Fibroblast of skin of right quadriceps (primary cell): ENCODE measurements at places on chromosomes 11 and 22.
A peak's percentile ranks its signal among the peaks of the same experiment; 100 is the strongest.

- DNase-seq, result no peak
Measured at GRCh38 chr22:47202819-47203553, 440.5 kb downstream of the TBC1D22A start.

- DNase-seq, result no peak
Measured at GRCh38 chr22:23705358-23705757, 14.5 kb downstream of the RGL4 start.

GRCh38 chr11:8905528-8906165, 5.3 kb upstream of the AKIP1 start:
- peak; percentile 82 for DNase-seq

DNA sequence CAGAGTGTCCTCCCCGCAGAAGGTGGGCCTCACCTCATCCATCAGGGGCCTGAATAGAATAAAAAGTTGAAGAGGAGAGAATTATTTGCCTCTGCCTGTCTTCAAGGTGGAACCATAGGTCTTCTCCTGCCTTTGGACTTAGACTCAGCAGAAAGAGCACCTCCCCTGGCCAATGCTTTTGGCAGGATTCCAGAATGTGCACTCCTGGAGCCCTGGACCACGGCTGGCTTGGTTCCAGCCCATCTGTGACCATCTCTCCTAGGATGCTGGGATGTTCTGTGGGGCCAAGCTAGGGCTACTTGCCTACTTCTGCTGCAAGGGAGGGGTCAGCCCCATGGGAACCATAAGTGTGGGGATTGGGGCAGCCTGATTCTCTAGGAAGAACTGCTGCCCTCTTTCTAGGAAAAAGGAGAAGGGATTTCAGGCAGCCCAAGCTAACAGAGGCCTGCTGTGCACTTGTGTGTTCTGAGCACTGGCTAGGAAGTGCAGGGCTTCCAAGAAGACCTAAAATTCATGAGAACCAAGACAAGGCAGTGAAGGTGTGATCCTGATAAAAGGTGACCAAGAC, 32.2 kb upstream of the SHANK2 start:
- DNase-seq, result no peak

- no peak for DNase-seq
Measured at GRCh38 chr11:34259087-34259486, 98.7 kb downstream of the ABTB2 start.

DNA sequence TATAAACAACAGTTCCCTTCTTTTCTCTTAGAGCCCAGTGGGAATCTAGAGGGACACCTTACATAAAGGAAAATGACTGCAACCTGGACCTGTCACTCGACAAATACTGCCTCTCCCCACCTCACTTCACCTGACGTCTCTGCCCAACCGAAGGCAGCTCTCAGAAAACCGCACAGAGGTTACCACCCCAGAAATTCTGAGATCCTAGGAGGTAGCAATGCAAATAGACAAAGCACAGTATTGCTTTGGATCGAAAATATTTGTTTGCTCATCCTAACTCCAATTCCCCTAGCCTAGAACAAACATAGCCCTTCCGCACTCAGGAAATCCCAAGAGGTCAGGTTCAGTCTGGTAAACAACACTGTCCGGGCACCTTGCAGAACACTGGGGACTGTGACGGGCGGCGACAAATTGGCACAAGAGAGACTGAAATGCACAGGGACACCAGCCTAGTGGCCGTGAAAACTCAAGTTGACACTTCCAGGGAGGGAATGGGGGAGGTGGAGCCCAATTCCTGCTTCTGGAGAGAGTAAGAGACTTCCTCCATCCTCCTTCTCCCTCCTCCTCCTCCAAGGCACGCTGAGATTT, 420 bp upstream of the TRIM44 start:
- DNase-seq, result no peak

DNA sequence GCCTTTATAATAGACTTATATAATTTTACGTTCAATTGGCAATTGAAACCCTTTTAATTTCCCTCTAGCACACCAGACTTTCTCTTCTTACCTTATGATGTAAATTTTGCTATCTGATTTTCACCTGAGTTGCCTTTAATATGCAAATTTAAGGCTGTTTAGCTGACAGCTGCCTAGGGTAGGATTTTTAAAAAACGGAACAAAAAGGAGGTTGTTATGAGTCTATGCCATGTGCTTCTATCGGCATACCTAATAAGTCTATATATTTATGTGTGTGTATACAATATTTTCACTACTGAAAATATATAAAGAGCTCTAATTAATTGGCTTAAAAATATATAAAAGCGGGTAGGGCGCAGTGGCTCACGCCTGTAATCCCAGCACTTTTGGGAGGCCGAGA, 11.8 kb upstream of the SELENOH start:
- DNase-seq, result no peak

- no peak for DNase-seq
Measured at GRCh38 chr22:46795140-46795539, 32.7 kb downstream of the TBC1D22A start.

DNA sequence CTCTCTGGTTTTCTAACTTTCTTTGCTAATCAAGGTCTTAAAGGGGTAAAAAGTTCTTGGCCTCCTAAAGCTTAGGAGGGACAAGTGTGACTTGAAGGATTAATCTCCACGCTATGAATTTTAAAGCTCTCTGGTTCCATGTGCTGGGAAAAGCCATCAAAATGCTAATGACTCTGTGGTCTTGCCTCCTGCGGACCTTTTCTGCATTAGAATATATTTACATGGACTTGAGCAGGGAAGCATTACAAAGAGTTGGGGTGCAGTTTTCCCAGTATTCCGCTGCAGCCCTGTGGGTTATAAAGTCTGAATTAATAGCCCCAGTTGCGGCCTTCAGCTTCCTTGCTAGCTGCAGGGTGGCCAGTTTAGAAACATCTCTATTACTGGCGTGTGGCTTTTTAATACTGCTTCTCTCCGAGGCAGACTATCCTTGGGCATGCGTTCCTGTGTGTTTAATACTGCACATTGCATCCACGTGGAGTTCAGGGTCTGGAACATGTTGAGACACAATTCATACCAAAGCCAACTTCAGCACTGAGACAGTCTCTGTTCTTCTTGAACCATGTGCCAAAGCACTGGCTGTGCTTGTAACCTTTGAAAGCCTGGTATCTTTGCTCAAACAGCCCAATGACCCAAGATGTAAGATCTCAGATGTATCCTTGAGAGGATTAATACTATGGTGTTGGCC, 27.3 kb downstream of the TSPAN18 start:
- DNase-seq, result peak; percentile 68

GRCh38 chr11:57426929-57427726, at the start of gene SLC43A3:
Gene SLC43A3, minus strand, starts transcription at chr11:57427121. Its CDS starts 949 bp downstream, at chr11:57426172.
- peak; percentile 93 for DNase-seq

DNA sequence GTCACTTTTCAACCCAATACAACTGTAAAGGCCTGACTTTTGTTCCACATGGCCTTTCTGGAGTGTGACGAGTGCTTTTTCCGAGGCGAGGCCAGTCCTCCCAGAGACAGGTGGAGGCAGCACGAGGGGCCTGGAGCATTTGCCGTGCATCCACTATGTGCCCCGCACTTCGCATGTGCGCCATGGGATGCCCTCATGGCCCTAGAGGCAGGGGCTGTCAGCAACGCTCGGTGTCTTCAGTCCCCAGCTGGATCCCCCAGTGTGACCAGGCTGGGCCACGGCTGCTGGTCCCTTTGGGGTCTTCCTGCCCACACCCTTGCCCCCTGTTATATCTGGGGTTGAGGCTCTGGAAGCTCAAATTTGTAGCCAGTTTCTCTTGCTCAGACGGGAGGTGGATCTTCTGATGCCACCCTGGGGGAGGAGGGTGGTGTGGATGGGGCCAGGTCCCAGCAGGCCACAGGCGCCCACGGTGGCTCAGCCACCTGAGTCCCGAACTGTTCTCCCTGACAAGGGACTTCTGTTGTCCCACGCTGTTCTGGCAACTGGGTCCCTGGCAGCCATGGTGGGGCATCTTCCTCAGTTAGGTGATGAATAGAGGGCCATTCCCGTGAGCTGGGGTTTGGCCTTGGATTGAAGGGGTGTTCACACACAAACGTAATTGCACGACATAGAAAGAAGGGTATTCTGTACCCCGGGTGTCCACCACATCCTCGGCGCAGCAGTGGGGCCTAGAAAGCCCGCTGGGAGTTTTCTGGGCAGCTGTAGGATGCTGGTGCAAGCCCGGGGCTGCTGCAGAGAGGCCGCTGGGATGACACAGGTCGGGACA, 100.9 kb downstream of the CTTN start:
- DNase-seq, result no peak

GRCh38 chr11:73875840-73876239, 806 bp downstream of the COA4 start:
- no peak for DNase-seq

DNA sequence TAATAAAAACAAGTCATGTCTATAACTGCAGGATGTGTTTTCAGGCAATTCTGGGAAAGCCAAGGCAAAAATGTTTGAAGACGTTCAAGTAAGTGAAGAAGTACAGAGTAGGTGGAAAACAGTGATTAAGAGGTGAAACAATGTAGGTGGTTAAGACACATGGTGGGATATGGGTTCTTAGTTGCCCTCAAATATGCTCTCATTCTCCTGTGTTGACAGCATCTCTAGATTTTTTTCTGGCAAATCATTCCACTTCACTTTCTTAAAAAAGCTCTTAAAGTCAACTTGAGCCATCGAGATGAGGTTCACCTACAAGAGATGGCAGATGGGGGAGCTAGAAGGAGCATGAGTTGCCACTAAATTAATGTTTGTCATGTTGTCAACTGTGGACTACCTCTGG, 1041.0 kb upstream of the CNTN5 start:
- peak; percentile 65 for DNase-seq

GRCh38 chr22:17430412-17430811, 61.2 kb downstream of the CECR2 start:
- peak; percentile 12 for DNase-seq
